Activated naive CD8-positive, alpha-beta T cell treated with anti-CD3 and anti-CD28 coated beads for 36 hours (primary cell): ENCODE measurements at places on chromosomes 6 and 20. TPM values are rescaled to one million over a fixed set of nuclear protein-coding genes. Genes with fewer than 3 reads are reported as not detected.

DNA sequence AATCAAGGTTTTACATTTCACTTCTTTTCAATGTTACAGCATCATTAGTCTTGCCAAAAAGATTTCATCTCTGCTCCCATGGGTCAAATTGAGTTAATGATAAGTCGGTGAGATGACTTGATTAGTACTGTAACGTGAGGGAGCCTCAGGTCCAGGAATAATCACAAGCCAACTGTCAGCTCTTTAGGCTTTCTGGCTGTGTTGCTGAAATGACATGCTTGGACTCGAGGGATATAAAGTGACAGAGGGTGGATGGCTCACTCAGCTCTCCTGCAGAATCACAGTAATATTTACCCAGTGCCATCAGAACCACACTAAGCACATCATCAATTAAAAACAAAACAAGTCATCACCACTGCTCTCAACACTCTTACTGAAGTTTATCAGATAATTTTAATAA lies 196.2 kb upstream of the THEMIS start:
- no peak for DNase-seq

DNA sequence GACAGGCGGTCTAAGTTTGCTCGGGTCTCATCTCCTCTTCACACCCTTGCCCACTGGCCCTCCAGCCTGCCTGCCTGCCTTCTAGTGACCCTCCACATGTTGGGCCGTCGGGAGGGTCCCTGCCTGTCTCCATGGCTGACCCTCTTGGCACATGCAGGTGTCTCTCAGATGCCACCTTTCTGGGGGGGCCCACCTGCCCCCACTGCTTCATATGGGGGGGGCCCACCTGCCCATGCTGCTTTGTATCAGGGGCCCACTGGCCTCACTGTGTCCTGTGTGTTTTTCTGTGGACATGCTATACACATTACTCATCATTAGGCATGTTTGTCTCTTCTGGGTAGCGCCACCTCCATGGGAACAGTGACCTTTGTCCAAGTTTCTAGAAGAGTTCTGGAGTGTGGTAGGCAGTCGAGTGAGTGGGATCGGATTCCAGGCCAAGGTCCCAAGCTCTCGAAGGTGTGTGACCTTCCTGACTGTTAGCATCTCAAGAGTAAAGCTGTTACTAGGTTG lies 40.4 kb upstream of the KIF25 start:
- DNase-seq = no peak

- no peak for DNase-seq
Observed at GRCh38 chr20:63086421-63087235, 79.9 kb upstream of the BHLHE23 start.

Gene B4GALT5
- total RNA-seq = 22.4 TPM

Gene GMEB2
- 14.6 TPM for total RNA-seq

Gene TTK
- 36.0 TPM for total RNA-seq

Gene DPPA5
- not detected for total RNA-seq
